ENCODE measurements at places on chromosomes 1 and 21. TPM values are rescaled to one million over a fixed set of nuclear protein-coding genes. Genes with fewer than 3 reads are reported as not detected.

GRCh38 chr1:65119951-65120350, 28.1 kb upstream of the AK4 start:
- H3K4me3 ChIP-seq: no peak overlapping the region
- H3K36me3 ChIP-seq: no peaks in the 10 kb centered on the region
- DNase-seq: no peak
- no peaks in the 10 kb centered on the region for H3K27me3 ChIP-seq

DNA sequence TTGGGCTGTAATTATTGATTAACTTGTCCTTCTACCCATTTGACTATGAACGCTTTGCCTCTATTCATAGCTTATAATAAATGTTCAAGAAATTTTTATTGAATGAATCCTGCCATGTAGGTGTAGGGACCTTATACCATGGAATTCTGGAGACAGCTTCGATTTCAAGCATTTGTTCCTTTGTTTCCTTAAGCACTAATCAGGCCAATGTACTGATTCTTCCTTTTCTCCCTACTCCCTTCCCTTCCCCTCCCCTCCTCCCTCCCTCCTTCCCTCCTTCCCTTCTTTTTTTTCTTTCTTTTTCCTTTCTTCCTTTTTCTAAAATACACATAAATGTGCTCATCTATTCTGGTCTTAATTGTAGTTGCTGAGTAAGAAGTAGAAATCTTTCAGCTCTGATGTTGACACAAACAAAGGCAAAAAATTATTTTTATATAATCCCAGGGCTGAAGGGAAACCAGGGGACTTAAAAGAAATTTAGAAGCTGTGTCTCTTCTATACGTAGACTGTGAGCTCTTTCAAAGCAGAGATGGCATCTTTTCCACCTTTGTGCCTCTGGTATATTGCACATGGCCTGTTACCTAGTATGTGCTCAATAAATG, 24.9 kb upstream of the DNM3 start:
- no peaks in the 10 kb centered on the region for H3K36me3 ChIP-seq
- H3K27me3 ChIP-seq: no peaks in the 10 kb centered on the region
- DNase-seq: no peak
- peaks cover 5% of the 10 kb centered on the region for H3K4me1 ChIP-seq
- no peak overlapping the region for H3K27ac ChIP-seq

GRCh38 chr1:959731-960362, 537 bp upstream of the KLHL17 start:
- H3K27ac ChIP-seq: no peak overlapping the region
- peaks cover 4% of the 10 kb centered on the region for H3K27me3 ChIP-seq
- H3K4me3 ChIP-seq: peak overlapping the region; percentile 58
- no peak for DNase-seq
- peaks cover 12% of the 10 kb centered on the region for H3K36me3 ChIP-seq
- no peaks in the 10 kb centered on the region for H3K4me1 ChIP-seq

DNA sequence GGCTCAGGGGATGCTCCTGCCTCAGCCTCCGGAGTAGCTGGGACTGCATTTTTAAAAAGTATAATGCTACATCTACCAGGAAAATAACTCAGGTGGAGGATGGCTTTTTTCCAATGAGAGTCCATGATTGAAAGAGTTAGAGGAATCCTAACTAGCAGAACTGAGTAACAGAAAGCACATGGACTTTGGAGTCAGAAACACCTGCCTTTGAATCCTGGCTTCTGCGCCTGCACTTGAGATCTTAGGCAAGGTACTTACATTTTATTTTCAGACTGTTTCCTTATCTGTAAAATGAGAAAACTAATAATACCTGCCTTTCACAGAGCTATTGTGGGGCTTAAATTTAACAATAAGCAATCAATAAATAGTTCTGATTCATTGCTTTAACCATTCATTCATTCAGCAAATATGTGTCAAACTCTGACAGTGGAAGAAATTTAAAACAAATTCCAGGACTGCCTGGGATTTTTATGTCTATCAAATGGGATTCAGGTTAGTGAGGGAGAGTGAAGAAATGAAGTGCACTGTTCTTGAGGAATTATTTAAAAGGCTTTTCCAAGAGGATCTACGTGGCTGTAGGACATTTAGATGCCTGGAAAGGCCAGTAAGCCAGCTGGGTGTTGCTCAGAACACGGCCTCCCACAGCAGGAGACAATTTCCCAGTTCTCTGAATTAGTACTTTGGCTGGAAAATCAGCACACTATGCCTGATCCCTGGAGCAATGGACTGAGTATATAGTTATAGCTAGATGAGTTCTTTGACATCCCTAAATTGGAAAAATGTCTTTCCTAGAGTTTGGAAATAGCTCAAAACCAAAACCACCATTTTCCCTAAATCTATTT, 12.8 kb upstream of the LBR start:
- no peak for DNase-seq
- no peak overlapping the region for H3K27ac ChIP-seq
- H3K27me3 ChIP-seq: no peaks in the 10 kb centered on the region
- H3K4me1 ChIP-seq: peaks cover under 1% of the 10 kb centered on the region
- H3K4me3 ChIP-seq: no peak overlapping the region
- H3K36me3 ChIP-seq: no peaks in the 10 kb centered on the region

C1QA gene
- not detected for total RNA-seq

NPHS2 gene
- total RNA-seq: not detected

- no peaks in the 10 kb centered on the region for H3K36me3 ChIP-seq
- H3K4me1 ChIP-seq: no peaks in the 10 kb centered on the region
- DNase-seq: peak; percentile 89
- H3K27me3 ChIP-seq: peaks cover 3% of the 10 kb centered on the region
Measured at GRCh38 chr1:72282271-72283021, at the start of gene NEGR1. TSS of gene NEGR1 (minus strand) at chr1:72282539.

DNA sequence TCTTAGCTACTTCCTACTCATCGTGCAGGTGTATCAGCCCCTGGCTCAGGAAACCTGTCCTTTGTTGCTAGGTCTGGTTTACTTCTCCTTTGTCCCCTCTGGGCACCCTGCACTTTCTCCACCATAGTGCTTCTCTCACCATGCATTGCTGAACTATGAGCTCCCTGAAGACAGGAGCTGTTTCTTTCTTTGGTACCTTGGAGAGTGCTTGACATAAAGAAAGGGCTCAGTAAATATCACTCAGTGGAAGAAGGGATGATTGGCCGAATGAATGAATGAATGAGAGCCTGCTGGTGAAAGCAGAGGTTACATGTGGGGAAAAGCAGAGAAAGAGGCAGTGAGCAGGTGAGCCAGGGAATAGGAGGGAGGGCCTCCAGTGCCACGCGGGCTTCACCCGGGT, 9.8 kb upstream of the HMGB4 start:
- H3K4me1 ChIP-seq: peaks cover under 1% of the 10 kb centered on the region
- no peaks in the 10 kb centered on the region for H3K36me3 ChIP-seq
- H3K27ac ChIP-seq: no peak overlapping the region
- H3K4me3 ChIP-seq: no peak overlapping the region

- no peaks in the 10 kb centered on the region for H3K4me1 ChIP-seq
- no peaks in the 10 kb centered on the region for H3K27me3 ChIP-seq
Measured at GRCh38 chr1:183272390-183272848, 86.4 kb downstream of the LAMC2 start.

GRCh38 chr1:60950224-60951063, 131.9 kb upstream of the NFIA start:
- peaks cover 10% of the 10 kb centered on the region for H3K36me3 ChIP-seq
- no peaks in the 10 kb centered on the region for H3K27me3 ChIP-seq
- H3K27ac ChIP-seq: no peak overlapping the region
- peaks cover 9% of the 10 kb centered on the region for H3K4me1 ChIP-seq
- no peak overlapping the region for H3K4me3 ChIP-seq

IL12RB2 gene
- total RNA-seq: 0.77 TPM

DNA sequence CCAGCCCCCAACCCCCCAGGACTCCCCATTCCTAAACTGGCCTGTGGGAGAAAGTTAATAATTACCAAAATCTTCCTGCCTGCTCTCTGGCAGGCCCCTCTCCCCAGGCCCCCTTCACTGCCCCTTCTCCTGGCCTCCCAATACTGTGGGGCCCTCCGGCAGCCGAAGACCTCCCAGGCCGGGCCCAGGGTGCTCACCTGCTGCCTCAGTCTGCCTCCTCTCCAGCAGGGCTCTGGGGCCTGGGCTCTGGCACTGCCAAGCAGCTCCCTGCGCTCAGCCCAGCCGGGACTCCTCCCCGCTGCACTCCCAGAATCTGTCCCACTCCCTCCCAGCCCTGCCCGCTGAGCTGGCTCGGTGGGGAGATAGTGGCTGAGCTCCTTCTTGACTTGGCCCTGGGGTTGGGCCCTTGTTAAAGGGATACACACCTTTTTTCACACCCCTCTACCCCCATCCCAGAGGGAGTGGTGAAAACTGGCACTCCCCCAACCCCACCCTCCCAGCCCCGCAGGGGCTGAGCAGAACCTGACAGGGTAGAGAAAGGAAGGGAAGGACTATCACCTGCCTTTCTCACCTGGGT, at the start of gene S100A16:
S100A16 (minus strand) TSS at position 383 of the 577 bp plus-strand sequence. CDS start 4,986 bp downstream, outside the sequence.
- DNase-seq: peak; percentile 62
- no peaks in the 10 kb centered on the region for H3K36me3 ChIP-seq
- no peak within 1 kb of the TSS for H3K27ac ChIP-seq
- peaks cover 9% of the 10 kb centered on the region for H3K4me1 ChIP-seq
- peak within 1 kb of the TSS; percentile 78 for H3K4me3 ChIP-seq
- no peaks in the 10 kb centered on the region for H3K27me3 ChIP-seq

COL6A1 gene
- 193 TPM for total RNA-seq
